HAP-1 (cell line): ENCODE measurements at places on chromosomes 12 and 14.

- no peak for DNase-seq
Observed at GRCh38 chr14:24894583-24895242, 155.2 kb downstream of the STXBP6 start.

GRCh38 chr12:63298386-63298930 is 147.5 kb upstream of the AVPR1A start:
- DNase-seq, result no peak

- DNase-seq, result no peak
Observed at GRCh38 chr12:59087077-59087673, 166.9 kb upstream of the LRIG3 start.

GRCh38 chr14:99333841-99334635 is 62.0 kb upstream of the BCL11B start:
- no peak for DNase-seq

GRCh38 chr12:92619730-92620684 is 82.8 kb upstream of the PLEKHG7 start:
- no peak for DNase-seq

DNA sequence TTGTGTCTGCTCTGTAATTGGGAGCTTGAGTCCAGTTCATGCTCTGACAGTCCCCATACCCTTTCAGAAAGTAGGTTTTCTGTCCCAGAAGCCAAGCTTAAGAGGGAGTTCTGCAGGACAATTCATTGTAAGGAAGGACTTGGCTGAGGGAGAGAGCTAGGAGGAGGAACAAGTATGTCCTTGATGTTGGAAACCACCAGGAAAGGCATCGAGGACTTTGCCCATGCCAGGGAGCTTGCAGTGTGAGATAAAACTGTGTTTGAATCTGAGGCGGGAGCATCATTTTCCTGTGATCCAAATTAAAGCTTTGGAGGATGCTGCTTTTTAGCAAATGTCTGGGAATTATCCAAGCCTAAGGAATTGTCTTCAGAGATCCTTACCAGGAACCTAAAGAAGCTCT is 175.3 kb downstream of the EMP1 start:
- no peak for DNase-seq

GRCh38 chr12:79535751-79536150 is 155.0 kb downstream of the PAWR start:
- DNase-seq, result no peak

GRCh38 chr14:50955373-50956043 is 11.2 kb upstream of the PYGL start:
- peak; percentile 86 for DNase-seq

- no peak for DNase-seq
Observed at GRCh38 chr12:130078852-130079251, 83.4 kb upstream of the FZD10 start.

- no peak for DNase-seq
Observed at GRCh38 chr12:56991319-56992246, 14.8 kb downstream of the ZBTB39 start.

DNA sequence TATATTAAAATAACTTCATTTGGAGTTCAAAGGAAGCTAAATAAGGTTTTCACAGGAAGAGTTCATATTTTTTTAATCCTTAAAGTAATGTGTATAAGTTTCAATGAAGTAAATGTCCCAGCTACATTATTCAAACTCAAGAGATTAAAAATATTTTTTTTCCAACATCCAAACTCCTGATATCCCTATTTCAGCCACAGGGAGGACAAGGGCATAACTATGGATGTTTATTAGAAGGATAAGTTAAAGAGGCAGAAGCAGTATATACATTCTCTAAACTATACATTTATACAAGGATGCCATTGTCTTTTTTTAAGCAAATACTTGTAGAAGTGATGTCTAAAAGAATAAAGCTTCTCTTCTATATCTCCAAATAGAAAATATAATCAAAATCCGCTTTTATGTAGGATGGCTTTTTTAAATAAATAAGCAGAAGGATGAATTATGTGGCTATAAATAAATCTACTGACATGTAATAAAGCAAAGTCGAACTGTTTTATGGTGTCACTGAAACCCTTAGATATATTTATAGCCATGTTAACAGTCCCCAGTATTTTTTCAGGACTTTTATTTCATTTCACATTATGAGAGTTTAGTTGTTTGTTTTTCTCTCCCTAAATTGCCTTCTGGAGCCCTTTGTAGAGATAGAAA is 936.5 kb downstream of the DIO2 start:
- DNase-seq, result no peak

GRCh38 chr12:29534935-29535334 is 37.4 kb upstream of the OVCH1 start:
- DNase-seq, result no peak

- DNase-seq, result no peak
Observed at GRCh38 chr12:107803092-107803491, 28.6 kb downstream of the ASCL4 start.

DNA sequence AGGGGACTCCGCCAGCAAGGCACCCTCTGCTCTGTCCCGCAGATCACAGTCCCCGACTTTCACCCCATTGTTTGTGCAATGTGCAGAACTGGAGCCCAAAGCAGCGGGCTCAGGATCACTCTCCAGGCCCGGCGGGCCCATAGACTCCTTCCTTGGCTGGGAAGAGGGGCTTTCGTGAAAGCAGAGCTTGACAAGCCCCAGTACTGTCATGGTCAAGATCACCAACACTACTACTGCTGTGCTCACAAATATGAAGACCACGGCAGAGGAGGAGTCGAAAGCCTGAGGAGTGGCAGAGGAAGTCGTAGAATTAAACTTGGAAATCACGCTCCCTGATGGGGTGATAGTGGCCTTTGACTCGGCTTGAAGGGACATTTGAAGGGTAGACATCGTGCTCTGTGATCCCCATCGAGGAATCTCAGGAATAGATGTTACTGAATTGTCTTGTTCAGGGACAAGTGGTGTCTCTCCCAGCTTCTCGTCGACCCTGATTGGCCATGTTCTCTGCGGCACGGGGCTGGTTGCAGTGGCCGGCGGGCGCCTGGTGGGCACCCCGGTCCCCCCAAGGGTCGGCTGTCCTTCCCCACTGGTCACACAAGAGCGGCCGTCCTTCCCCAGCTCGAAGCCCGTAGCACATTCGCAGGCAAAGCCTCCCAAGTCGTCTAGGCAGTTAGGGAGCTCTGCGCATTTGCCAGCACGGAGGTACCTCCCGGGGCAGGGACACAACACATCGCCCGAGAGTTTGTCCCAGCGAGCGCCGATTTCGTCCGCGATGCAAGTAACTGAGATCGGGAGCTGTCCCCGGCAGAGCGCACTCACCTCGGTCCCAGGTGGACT is 1.1 kb downstream of the CLEC14A start:
- no peak for DNase-seq

GRCh38 chr12:72264548-72265175 is 7.5 kb upstream of the TRHDE start:
- peak; percentile 15 for DNase-seq

- DNase-seq, result peak; percentile 24
Observed at GRCh38 chr12:122067966-122068365, 10.6 kb upstream of the MLXIP start.

DNA sequence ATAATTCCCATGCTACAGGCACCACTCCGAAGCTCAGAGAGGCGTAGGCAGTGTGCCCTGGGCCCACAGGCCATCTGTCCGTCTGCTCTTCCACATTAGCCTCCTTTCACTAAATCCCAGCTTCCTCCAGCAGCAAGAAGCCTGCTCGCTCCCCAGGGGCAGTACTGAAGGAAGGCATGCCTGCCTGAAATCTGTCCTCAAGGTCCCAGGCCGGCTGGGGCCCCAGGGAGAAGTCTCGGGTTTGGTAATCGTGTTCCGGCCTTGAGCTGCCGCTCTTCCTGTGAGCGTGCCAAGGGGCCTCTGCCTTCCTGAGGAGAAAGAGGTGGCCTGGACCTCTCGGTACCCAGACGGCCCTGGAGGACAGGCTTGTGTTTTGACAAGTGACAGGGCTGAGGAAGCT is 15.2 kb upstream of the DLK1 start:
- no peak for DNase-seq

DNA sequence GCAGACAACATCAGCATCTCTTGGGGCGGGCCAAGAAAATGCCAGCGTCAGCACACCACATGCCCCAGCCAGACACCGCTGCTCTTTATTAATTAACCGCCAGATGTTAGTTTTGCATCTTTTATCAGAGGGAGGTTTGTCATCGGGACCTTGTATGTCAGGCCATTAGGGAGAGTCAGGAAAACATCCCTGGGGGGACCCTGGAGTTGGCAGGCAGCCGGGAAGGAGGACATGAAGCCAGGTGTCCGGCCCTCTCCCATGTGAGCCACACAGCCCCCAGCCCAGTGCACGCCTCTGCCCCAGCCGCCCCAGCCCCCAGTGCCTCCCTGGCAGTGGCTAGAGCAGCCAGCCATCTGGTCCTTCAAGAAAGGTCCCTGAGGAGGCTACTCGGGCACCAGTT is 56.9 kb upstream of the FAM222A start:
- DNase-seq, result no peak

- no peak for DNase-seq
Observed at GRCh38 chr12:113260127-113260526, 38.9 kb downstream of the TPCN1 start.

GRCh38 chr12:55955800-55956508 is 9.9 kb downstream of the PMEL start:
- DNase-seq, result peak; percentile 40

GRCh38 chr12:121649322-121649721 is 20.1 kb downstream of the MORN3 start:
- no peak for DNase-seq

- no peak for DNase-seq
Observed at GRCh38 chr12:94795520-94795919, 145.2 kb upstream of the TMCC3 start.

DNA sequence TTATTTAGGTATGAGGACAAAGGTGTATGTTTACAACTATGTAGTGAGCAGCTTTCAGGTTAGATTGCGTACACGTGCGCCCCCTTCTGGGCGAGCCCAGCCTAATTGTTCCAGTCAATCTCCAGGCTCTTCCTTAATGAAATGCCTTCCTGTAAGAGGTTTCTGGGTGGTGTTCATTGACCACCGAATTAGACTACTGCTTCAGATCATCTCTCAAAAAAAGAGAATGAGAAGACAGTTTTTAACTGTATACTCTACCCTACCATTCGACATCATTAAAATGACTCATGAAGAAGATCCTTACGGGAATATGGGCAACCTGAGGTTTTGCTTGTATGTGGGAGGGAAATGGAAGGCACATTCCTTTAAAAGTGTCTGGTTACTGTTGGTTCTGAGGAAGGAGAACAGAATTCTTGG is 2.1 kb downstream of the LUM start:
- DNase-seq, result peak; percentile 78

GRCh38 chr12:79689061-79689476 is 1.7 kb downstream of the PAWR start:
- DNase-seq, result peak; percentile 41

- DNase-seq, result no peak
Observed at GRCh38 chr12:20196767-20197166, 171.6 kb upstream of the PDE3A start.

DNA sequence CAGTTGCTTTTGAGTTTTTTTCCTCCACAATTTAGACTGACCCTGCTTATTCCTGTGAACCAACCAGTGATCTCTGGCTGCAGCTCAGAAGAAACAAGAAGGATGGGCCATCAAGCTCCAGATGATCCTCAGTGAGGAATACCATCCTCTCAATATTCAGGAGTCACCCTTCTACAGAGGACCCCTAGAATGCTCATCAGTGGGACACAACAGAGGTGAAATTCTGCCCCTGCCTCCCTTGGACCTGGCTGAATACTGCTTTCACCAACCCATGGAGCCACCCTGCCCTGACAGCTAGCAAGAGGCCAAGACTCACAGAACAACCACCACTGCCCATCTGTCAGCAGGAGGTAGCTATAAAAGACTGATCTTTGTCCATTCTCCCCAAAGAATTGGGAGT is 9.2 kb upstream of the DHRS2 start:
- DNase-seq, result no peak
